ENCODE measurements at places on chromosomes 16 and 17.

DNA sequence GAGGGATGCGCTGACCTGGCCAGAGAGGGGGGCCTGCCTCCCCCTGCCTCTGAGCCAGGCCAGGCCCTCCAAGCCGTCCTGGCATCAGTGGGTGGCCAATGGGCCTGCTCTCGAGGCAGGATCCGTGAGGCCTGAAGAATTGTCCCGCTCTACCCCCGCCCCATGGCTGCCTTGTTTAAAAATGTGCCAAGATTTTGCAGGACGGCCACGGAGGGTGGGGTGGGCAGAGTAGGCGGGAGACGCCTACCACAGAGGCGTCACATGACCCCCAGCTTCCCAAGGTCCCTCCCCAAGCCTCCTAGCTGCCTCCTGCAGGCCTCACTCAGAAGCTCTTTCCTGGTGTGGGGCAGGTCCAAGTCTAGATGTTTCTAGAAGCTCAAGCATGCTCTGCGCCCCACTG, 69.5 kb downstream of the ENGASE start:
- no peak for DNase-seq

DNA sequence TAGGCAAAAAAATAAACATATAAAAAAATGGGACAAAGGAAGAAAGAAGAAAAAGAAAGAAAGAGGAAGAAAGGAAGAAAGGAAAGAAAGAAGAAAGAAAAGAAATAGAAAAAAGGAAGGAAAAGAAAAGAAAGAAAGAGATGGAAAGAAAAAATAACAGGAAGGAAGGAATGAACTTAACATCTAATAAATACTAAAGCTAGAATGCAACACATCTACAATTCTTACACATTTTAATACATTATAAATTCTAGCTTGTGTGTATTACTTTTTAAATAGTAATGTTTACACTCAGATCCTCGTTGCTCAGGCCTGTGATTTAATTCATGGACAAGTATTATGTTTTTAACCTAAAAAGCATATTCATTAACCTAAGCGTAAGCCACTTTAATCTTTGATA, 703.0 kb upstream of the KIF2B start:
- no peak for DNase-seq

GRCh38 chr16:76970745-76971099, 220.3 kb upstream of the MON1B start:
- no peak for DNase-seq

- DNase-seq, result no peak
Observed at GRCh38 chr17:19408346-19408710, 2.7 kb upstream of the RNF112 start.

DNA sequence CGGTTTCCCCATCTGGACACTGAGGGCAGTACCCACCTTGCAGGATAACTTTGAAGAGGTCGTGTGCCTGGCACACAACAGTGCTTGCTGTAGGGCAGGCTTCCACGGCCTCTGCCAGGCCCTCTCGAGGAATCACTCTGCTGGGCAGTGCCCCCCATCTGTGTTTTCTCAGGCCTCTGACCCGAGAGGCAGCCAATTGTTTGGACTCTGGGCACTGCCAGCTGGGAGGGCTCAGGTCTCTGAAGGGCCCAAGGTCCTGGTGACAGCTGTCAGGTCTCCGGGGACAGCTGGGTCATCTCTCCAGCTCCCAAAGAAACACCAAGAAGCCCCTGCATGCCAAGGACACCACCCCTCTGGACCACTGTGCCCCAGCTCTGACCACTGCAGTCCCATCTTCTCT, 1.0 kb upstream of the RAB26 start:
- no peak for DNase-seq

GRCh38 chr17:37642681-37643080, 565 bp downstream of the DDX52 start:
- no peak for DNase-seq

DNA sequence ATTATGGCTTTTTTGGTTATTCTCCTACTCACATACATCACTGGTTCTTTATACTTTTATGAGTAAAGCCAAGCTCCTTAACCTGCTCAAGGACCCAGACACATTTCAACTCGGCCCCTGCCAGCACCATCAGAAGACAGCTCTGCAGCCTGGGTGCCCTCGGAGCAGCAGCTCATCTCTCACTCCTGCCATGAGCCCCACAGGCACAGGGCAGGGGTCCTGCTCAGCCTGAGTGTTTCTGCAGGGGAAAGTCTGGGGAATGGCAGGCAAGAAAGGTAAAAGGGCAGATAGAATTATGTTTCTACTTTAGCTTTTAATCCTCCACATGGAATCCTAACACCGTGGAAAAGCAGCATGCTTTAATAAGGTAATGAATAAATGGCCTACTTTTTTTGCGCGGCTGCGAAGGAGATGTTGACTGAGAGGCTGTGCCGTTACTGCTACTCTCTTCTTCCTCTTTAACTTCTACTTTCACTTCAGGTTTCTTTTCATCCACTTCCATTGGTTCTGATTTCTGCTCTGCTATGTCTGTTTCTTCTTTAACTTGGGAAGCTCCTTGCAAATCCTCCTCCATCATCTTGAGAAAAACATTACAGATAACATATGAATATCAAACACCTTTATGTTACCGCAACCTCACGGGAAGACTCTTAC, 50.1 kb upstream of the TRAP1 start:
- no peak for DNase-seq

- DNase-seq, result no peak
Observed at GRCh38 chr16:27826081-27826892, 237.2 kb downstream of the GSG1L start.

GRCh38 chr17:71986886-71987285, 133.9 kb upstream of the SOX9 start:
- no peak for DNase-seq

GRCh38 chr17:77647531-77647930, 311.0 kb upstream of the TNRC6C start:
- no peak for DNase-seq

- no peak for DNase-seq
Observed at GRCh38 chr16:49078571-49078970, 203.1 kb downstream of the CBLN1 start.

DNA sequence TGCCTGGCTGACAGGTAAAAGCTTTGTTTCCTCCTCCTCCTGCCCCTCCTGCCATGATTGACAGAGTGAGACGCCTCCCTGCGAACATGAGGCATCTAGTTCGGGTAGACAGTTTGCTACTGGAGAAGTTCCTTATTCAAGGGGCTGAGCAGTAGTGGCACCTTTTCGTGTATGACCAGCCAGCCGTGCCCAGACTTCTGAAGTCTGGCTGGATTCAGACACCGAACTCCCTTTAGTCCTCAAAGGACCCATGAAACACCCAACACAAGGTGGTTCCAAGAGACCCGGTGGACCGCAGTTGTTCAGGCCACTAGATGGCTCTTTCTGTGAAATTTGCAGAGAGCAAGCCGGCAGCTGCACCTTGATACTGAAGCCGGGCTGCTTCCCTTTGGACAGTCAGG, 192.8 kb downstream of the XYLT1 start:
- no peak for DNase-seq

GRCh38 chr17:10144456-10144855, 54.0 kb downstream of the GAS7 start:
- DNase-seq, result no peak

GRCh38 chr17:49298371-49298976, 63.6 kb downstream of the ZNF652 start:
- DNase-seq, result no peak

GRCh38 chr16:12708266-12708665, 95.4 kb downstream of the CPPED1 start:
- no peak for DNase-seq

GRCh38 chr17:6521586-6521985, 34.8 kb downstream of the PITPNM3 start:
- DNase-seq, result no peak

GRCh38 chr16:79041206-79041605, 559.3 kb downstream of the MAF start:
- no peak for DNase-seq
